ENCODE measurements at places on chromosomes 6 and 20.

- DNase-seq, result no peak
Observed at GRCh38 chr6:121857551-121857950, 422.1 kb downstream of the GJA1 start.

DNA sequence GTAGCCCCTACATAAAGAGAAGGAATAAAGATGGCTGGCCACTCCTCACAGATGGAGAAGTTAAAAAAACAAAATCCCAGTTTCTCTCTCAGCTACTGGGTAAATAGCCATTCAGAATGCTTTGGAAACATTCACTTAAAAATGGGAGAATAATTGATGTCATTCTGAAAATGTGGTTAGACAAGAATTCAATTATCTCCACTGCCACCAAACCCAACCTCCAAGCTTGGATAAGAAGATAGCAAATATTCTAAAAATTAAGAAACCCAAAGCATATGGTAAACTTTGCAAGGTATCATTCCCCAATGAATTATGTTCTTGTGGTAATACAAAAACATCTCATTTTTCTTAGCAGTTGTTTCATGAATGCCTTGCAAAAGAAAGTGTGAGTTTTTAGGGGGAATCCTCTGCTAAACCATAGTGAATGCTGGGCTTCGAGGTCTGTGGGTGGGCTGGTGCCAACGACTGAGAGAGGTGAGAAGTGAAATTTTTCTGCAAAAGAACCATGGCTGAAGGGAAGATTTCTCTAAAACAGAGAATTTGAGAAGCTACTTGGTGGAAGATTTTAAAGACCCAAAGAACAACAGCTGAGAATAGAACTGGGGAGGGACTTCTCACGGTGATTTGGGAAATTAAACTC, 497.9 kb upstream of the JARID2 start:
- no peak for DNase-seq

DNA sequence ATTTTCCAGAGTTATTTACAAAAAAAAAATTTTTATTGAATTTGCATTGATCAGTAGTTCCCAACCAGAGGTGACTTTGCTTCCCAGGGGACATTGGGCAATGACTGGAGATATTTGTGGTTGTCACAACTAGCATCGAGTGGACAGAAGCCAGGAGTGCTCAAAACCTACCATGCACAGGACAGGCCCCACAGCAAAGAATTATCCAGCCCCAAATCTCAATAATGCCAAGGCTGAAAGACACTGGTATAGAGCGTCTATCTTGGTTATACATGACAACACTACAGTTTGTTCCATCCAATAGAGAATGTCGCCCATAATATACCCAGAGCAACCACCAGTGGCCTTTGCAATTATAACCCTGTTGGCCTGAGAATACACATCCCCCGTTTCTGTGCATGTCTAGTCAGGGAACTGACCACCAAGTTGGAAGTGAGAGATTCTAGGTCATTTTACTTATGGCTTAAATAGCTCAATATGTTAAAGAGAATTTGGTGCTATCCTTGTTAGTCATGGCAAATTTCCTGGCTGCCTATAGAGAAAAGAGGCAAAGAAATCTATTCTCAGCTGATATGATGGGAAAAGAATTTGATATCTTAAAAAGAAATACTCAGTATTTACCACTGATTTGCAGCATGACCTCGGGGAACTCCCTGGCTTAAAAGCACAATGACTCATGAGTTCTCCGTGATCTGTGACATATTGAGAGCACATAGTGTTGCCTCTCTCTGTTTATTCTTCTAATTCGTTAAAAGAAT, 76.0 kb upstream of the ADTRP start:
- DNase-seq, result no peak

GRCh38 chr6:111471533-111471932, 11.5 kb downstream of the REV3L start:
- no peak for DNase-seq

- DNase-seq, result no peak
Observed at GRCh38 chr6:20404641-20405032, 3.0 kb downstream of the E2F3 start.

DNA sequence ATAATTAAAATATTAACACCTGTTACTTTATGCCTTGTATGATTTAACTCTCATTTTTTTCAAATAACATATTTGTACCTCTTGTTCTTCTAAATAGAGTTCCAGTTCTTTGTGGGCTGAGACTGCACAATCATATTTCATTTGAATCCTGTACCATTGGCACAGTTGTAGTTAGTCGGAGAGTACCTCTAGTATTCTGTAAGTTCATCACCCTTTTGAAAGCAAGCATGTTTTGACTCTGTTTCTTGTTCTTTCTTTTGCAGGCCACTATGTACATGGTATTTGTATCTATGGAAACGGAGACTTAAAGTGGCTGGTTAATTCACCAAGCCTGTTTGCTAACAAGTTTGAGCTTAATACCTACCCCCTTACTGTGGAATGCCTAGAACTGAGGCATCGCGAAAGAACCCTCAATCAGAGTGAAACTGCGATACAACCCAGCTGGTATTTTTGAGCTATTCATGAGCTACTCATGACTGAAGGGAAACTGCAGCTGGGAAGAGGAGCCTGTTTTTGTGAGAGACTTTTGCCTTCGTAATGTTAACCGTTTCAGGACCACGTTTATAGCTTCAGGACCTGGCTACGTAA, 68.2 kb downstream of the C6orf52 start:
- no peak for DNase-seq

DNA sequence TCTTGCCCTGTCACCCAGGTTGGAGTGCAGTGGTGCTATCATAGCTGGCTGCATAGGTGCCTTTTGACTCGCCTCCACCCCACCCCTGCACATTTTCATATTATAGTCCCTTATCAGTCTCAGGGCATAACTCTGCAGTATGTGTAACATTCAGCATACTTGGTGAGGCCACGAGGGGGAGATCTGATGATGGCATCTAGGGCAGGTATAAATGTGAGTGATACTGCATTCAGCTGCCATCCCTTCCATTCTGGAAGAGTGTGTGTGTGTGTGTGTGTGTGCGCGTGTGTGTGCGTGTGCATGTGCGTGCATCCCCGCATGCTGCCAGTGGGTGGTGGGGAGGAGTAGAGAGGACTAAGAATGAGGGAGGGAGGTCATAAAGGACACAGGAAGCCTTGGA, 81.4 kb downstream of the JARID2 start:
- no peak for DNase-seq

DNA sequence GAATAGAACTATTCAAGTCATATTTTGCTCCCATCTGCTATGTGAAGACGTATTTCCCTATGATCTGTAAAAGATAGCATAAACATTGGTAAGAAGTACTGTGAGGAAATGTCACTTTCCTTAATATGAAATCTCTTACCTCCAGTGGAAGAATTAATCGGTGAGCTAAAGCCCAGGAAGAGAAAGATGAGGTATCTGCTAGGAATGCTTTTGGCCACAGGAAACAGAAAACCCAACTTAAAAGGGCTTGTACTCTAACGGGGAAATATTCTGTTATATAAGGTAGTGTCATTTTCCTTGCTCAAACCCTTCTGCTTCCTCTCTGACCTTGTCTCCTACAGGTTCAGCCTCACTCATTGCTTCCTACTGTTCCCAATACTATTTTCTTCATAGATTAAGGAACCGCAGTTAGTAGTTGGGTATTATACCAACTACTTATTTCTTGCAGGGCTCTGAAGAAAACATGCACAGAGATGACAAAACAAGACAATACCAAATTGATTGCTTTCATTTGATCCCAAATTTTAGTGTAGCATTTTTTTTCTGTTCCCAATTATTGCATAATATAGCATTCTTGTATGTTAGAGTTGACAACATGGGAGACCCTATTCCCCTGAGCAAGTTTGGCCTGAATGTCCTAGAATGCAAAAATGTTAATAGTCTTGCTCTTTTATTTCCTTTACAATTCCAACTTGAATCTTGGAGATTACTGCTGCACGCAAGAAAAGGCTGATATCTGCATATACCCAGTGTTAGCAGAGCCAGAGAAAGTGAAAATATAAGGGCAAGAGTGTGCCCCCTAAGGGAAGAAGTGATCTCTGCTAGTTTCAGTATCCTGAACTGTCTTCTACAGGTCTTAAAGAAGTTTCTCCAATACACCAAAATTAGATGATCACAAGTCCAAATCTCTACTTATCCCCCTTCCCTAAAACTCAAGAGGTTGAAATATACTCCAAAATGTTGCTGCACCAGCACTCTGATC, 65.3 kb downstream of the AFG1L start:
- DNase-seq, result no peak

DNA sequence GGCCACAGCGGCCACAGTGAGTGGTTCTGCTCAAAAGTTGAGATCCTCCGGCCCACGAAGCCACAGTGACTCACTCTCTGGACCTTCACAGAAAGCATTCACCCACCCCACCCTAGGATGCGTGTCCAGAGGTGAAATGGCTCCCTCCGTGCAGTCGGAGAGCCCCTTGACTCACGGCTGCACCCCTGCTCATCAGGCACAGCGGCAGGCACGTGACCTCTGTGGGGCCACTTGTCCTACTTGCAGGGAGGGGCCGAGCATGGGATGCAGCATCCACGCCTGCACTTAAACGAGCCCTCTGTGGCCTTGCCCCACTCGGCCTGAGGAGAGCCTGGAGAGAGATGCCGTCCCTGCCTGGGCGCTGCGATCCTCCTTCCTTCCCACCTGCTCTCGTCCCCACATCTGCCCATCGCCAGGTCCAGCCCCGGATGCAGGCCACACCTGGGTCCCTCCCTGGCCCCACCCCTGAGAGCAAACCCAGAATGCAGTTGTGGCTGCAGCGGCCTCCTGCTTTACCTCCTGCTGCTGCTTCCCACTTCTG, 28.7 kb downstream of the NTSR1 start:
- DNase-seq, result peak; percentile 8

DNA sequence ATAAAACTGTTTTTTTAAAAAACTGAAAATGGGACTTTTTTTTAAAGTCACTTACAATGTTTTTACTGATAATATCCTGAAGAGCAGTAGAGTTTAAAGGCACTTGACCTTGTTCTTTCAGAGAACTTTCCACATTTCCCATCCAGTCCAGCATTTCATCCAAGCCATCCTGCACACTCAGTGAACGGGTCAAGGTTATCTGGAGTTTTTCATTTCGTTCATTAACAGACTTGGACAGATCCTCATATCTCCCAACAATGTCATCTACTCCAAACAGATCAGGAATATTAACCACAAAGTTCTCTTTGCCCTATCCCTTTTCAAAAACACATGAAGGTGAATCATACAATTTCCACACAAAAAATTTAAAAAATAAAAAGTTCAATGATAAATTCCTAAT, 69.1 kb downstream of the DST start:
- no peak for DNase-seq

DNA sequence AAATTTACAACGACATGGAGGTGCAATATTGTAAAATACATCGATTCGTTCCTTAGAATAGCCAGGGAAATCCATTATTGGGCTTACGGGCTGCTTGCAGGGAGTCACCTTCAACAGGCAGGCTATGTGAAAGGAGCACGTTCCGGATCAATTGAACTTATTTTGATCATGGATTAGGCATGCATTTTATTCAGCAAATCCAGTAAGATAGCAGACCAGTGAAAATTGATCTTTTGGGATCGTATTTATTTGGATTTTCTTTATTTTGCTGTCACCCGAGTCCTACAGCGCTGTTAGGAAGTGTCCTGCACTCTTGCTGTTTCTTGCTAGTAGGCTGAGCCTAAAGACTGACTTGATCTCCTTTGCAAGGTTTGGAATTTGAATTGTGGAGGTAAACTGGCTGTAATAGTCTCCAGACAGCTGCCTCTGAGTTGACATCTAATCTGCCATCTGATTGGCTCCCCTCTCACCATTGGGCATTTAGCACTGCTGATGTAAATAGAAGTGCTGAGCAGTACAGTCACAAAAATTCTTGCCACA, 3.0 kb downstream of the ARID1B start:
- no peak for DNase-seq

GRCh38 chr20:63318391-63319163, 25.6 kb downstream of the COL20A1 start:
- no peak for DNase-seq

DNA sequence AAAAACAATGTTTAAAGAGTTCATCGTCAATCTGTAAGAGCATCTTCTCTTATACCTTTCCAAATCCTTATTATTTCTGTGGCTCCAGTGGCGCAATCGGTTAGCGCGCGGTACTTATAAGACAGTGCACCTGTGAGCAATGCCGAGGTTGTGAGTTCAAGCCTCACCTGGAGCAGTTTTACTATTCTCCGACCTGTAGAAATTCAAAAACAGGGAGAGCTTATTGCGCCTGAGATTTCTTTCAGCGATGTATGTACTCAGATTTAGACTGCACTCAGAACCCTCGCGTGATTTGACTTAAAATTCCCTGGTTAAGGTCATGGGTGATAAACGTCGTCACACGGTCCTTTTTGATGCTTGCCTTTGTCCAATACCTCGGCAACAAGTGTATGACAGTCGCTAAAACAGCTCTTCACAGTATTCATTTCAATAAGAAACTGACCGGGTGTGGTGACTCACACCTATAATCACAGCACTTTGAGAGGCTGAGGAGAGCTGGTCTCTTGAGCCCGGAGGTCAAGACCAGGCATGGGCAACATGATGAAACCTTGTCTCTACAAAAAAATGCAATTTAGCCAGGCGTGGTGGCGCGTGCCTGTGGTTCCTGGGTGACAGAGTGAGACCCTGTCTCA, 11.9 kb downstream of the GPX5 start:
- no peak for DNase-seq

DNA sequence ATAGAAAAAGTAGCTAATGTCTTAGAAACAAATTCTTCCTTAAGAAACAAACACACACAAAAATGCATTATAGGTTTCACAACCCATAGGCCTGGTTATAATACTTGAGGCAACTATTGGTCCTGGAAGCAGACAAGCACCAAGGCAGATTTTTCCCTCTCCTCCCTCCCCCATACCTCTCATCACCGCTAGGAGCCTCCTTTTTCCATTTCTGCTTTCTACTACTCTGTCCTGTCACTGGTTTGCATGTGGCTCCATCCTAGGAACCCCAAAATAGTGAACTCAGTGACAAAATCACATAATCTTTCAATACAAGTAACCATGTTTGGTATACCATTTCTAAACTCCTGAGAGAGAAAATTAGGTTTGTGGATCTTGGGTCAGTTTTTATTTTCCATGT, 66.1 kb downstream of the HMGCLL1 start:
- DNase-seq, result no peak

GRCh38 chr20:46118481-46119020, 437 bp downstream of the CD40 start:
- DNase-seq, result peak; percentile 40

GRCh38 chr20:52306477-52306876, 114.9 kb upstream of the ZFP64 start:
- no peak for DNase-seq

DNA sequence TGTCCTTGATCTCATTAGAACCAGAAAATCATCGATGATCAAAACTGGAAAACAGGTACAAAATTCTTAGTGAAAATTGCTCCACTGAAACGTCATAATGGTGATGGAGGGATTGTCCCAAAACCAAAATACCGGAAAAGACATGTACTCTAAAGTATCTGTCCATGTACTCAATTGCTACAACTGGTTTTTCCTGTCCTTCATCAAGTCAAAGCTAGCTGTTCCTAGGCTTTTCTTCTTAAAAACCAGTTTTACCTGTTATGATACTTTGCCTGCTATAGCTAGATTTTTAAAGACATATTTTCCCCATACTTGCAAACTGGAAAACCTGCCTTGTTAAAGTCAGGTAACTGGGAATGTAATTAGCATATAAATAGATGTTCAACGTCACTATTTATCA, 50.5 kb upstream of the LRRC1 start:
- DNase-seq, result no peak

All from left ventricle myocardium inferior (tissue), 1 donor.